ENCODE measurements at places on chromosomes 2 and 18. TPM values are rescaled to one million over a fixed set of nuclear protein-coding genes. Genes with fewer than 3 reads are reported as not detected.

Gene FER1L5
- total RNA-seq: under 0.01 TPM

DNA sequence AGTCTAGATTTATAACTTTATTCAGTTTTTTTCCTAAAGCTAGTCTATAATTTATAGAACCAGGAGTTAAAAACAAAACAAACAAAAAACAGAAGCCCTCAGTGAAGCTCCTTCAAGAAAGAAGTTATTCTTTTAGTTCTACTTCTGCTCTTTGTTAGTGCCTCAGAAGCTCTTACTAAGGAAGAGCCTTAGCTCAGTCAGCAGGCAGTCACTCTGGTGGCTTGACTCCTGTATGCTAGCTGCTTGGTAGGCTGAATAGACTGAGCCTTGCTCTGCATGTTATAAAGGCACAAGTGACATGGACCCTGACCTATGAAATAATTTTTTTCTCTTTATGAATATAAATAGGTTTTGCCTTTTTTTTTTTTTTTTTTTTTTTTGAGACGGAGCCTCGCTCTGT is 24.8 kb downstream of the NCOA1 start:
- no peak for DNase-seq

GRCh38 chr2:109635426-109636304 is 21.5 kb downstream of the SOWAHC start:
- DNase-seq: no peak

Gene CFAP53
- total RNA-seq: not detected

Gene COL4A4
- total RNA-seq: 1.1 TPM

Gene AGXT
- total RNA-seq: not detected

- no peak for DNase-seq
Measured at GRCh38 chr2:12720278-12720620, 3.5 kb downstream of the TRIB2 start.

DNA sequence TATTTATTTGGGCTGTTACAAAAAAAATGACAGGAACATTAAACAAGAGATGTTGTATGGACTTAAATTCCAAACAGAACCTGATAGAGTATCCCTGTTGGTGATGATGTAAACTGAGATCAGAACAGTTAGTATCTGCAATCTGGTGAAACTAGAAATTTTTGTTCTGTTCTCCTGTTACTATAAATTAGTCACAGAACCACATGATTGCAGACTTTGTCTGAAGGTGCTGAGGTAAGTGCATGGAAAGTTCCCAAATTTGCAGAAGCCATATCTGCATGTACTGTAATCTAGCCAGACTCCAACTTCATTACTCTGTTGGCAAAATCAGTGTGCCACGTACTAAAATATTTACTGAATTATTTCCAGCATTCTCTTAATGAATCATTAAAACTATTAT is 516.3 kb upstream of the FSIP2 start:
- no peak for DNase-seq

Gene RAMP1
- 419 TPM for total RNA-seq

- DNase-seq: no peak
Measured at GRCh38 chr18:69622961-69623360, 222.3 kb downstream of the DOK6 start.

DNA sequence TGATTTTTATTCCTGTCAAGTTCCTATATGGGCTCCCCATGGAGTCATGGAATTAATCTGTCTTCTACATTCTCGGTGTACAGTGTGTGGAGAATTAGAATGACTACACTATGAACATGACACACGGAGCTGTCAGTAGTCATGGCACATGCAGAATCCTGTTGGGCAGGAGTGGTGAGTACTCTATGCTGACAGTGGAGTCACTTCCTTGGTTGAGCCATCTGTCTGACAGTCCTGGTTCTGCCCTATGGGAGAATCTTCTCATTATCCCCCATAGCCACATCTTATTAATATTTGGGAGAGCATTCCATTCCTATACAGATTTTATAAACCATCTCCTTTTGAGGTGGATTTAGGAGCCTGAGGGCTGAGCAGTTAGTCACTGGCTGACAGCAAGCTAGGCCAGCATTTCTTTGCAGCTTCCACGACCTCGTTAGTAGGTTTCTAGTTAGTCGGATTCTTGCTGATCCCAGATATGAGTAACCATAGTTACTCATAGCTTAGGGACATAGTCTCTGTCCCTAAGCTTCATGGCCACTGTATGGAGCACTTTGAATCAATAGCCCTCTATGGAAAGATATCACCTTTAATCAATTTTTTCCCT is 90.6 kb downstream of the MDH1 start:
- no peak for DNase-seq

- no peak for DNase-seq
Measured at GRCh38 chr2:121266543-121267106, 18.4 kb downstream of the TFCP2L1 start.

Gene CYS1
- total RNA-seq: 10.3 TPM

DNA sequence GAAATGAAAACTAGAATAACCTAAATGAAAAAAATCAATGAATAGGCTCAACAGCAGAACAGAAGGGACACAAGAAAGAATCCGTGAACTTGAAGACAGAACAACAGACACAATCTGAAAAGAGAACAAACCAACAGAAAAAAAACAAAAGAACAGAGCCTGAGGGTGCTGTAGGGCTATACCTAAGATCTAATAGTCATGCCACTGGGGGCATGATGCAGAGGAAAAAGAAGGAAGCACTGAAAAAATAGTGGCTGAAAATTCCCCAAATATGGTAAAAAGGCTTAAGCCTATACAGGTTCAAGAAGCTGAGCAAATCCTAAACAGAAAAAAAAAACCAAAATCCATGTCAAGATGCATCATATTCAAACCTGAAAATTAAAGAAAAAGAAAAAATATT is 50.3 kb downstream of the KANSL3 start:
- no peak for DNase-seq

GRCh38 chr18:61606759-61607158 is 273.5 kb downstream of the CDH20 start:
- DNase-seq: peak; percentile 72

DNA sequence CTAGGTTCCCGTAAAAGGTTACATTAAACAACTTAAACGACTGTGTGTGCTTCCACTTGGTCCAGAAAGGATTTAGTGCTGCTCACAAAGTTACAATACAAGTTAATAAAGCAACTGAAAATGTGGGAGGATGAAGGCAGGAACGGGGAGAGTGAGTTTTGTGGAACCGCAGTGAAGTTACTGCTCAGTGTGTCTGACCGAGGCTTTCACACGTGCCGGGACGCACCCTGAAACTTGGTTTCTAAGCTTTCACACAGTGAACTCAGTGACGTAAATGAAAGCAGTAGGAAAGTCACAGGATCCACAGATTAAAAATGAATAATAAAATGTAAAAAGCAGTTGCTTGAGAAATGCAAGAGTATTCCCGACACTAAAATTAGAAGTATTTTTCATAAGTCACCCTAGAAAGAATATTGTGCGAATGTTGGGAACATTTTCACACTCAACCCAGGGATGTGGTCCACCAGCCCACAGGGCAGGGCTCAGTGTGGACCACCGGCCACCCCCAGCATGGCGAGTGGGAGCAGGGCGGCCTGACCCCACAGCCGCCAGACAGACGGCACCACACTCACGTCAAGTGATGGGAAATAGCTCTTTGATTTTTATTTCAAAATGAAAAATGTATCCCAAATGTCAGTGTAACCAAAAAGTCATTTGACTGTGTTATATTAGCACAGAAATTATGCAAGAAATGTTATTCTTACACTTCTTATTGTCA is 32.6 kb upstream of the CHMP1B start:
- DNase-seq: no peak
